Activated naive CD4-positive, alpha-beta T cell treated with Interleukin-2 at 50 U/mL for 16 hours (primary cell): ENCODE measurements at places on chromosomes 11 and 22.

- no peak for DNase-seq
Measured at GRCh38 chr11:93653571-93653970, 7.9 kb upstream of the CEP295 start.

- no peak for DNase-seq
Measured at GRCh38 chr11:69686452-69686851, 11.3 kb upstream of the LTO1 start.

- DNase-seq: no peak
Measured at GRCh38 chr22:50243685-50244419, 971 bp downstream of the TUBGCP6 start.

DNA sequence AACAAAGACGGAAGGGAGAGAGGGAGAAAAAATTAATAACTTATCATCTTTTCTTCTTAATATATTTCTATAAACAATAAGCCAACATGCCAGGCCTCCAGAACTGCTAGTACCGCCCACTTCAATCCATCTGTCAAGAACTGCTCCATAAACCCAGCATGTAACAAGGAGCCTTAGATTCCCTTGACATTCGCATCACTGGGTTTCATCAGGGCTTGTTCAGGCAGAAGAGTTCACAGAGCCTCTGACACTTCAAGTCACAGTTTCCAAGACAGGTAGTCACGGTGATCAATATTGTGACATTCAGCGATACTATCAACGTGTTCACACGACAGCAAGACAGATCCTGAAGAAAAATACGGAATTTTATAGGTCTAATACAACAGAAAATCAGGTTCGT lies 61.7 kb downstream of the LARGE2 start:
- no peak for DNase-seq

DNA sequence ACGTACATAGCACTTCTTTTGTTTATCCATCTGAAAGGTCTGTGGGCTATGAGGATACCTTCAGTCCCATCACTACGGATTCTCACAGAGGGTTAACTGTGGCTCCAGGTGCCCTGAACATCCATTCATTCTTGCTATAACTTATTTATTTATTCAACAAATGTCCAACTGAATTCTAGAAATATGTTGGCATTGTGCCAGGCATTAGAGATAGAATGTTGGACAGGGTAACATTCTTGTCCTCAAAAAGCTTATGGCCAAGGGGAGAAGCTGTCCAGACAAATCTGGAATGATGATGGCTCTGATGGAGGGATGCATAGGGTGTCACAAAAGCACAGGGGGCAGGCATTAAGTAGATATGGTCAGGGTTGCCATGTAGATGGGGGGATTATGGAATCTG lies 8.4 kb downstream of the OLFML1 start:
- DNase-seq: no peak
